ENCODE measurements at places on chromosomes 3 and 15.

GRCh38 chr3:144437989-144438388 is 466.4 kb downstream of the DIPK2A start:
- DNase-seq = no peak

DNA sequence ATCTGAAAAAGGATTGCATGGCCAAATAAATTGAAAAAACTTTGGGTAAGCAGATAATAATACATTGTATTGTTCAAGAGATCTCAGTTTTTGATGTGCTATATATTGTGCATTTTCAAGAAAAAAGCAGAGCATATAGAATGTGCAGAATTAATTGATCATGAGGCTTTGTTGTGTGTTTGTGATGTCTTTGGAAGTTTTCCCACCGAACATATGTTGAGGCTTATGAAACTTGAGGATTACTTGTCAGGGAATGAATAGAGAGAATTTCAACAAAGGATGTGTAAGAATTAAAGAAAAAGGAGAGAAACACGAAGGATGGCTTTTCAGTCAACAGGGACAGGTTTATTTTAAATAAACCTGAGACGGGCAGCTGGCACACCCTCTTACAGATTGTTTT is 232.5 kb upstream of the POU1F1 start:
- no peak for DNase-seq

- DNase-seq = no peak
These were observed 87.4 kb downstream of the TRIM42 start for GRCh38 chr3:140765246-140765645.

DNA sequence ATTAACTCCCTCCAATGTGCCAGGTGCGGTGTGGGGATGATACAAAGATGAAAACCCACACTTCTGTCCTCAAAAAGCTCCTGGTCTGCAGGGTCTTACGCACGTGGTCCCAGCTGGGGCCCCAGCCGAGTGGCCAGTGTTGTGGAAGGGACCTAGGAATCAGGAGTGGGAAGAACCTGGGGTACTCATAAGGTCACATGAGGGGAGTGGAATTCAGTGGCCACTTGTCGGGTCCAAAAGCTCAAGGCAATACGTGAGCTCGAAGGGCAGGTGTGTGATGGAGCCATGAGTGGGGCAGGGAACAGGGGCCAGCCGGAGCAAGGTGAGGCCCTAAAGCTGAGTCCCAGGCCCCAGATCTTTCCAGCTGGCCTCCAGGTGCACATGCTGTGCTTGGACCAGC is 260.0 kb upstream of the LYSMD4 start:
- no peak for DNase-seq

GRCh38 chr3:160134964-160135363 is 90.3 kb upstream of the C3orf80 start:
- DNase-seq = no peak

DNA sequence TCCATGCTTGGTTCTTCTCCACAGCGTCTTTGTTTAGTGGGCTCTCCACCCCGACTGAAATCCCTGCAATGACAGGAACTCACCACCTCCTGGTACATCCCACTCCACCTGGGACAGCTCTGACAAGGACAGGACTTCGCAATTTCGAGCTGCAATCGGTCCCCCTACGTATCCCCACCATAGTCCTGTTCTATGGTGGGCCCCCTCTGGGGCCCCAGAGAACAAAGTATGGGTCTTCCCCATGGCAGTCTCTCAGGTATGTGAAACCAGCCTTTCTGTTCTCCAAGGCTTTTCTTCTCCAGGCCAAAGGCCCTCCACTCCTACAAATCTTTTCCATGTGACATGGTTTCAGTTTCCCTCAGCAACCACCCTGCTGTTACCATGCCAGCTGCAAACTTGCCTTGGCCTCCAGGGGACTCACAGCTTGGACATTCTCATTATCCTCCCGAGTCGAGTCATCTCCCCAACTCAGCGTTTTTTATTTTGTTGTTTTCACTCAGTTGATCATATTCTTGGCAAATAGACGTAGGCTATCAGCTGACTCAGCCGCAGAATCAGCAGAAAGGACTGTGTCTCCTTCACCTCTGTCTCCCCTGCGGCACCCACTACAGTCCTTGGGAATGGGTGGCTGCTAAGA is 233.3 kb downstream of the OPA1 start:
- no peak for DNase-seq

GRCh38 chr15:55999658-56000057 is 6.2 kb upstream of the NEDD4 start:
- DNase-seq = no peak

DNA sequence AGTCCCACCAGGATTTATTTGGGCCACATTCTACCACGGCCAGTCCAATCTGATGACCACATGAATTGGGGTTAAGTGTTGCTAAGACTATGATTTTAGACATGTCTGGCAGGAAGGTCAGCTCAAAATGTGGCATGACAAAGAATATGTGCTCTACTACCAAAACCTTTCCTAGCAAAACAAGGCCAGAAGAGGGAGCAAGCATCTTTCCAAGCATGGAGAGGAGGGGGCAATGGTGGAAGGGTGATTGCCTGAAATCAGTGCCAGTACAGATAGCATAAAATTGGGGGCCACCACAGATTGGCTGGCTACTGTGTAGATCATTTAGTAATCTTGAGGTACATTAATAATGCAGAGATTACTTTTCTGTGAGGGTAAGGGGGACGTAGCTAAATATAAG is 43.2 kb downstream of the TMEM39A start:
- no peak for DNase-seq

DNA sequence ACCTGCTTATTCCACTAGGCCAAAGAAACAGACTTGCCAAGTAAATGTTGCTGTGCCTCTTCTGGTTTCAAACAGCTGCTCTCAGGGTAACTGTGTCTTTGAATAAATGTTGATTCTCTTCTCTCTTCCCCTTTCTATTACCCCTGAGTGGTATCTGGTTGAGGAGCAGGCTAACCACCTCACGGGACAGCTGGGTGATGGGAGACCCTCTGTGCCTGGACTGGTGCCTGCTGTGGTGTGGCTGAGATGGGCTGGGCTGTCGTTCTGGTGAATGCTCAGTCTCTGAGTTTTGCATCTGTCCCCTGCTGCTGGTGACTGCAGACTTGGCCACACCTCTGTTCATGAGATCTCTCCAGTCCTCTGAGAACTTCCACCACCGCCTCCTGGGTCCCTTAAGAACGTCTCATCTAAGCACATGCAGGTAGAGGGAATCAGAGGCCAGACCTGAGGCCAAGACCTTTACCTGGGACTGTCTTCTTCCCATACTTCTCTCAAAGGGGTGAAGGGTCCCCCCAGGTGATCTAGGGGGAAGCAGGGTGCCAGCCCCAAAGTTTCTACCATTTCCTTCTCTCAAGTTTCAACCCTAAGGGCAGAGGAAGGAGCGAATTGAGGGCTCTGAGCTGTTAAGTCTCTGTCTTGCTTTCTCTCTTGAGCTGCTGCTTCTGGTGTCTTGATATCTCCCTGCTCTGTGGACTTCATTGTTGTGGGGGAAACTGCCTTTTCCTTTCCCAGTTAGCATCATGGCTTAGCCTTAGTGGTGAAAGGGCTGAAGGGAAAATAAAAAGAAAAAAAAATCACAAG is 252.9 kb downstream of the EBLN2 start:
- no peak for DNase-seq

GRCh38 chr15:90790057-90790456 is 72.9 kb downstream of the BLM start:
- no peak for DNase-seq

DNA sequence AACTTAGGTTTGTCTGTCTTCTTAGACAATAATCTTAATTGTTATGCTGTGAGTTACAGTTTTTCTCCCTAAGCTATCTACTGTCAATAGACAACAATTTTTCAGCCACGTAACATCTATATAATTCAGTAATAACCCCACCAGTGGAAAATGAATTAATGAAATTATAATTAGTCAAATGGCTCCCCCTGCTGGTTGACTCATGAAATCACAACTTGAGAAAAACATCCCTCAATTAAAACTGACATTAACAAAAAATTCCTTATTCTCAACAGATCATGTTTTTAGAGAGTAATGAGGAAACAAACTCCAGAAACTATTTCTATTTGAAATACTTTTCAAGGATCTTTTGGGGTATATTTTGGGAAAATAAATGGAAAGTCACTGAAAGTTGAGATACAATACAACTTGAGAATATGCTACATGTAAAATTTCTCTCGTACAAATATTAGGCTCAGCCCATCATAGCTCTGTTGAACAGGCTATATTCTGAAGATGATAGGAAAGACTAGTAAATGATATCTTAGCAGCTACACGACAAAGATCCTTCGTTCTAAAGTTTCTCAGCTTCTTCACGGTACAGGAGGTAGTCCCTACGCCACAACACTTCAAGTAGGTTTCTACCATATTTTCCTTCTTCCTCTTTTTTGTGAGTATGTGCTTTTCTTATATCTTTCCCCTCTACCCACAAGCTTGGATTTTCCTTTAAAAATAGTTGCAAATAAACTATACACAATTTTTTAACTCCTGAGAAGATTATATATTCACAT is 20.7 kb downstream of the PPP1R2 start:
- peak; percentile 66 for DNase-seq

- no peak for DNase-seq
These were observed 32.1 kb downstream of the FOXP1 start for GRCh38 chr3:71551311-71551919.

DNA sequence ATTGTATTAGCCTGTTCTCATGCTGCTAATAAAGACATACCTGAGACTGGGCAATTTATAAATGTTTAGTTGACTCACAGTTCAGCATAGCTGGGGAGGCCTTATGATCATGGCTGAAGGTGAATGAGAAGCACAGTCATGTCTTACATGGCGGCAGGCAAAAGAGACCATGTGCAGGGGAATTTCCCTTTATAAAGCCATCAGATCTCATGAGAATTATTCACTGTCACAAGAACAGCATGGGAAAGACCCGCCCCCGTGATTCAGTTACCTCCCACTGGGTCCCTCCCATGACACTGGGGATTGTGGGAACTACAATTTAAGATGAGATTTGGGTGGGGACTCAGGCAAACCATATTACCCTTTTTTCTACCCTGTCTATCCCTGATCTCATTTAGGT is 51.5 kb upstream of the MYZAP start:
- DNase-seq = no peak

DNA sequence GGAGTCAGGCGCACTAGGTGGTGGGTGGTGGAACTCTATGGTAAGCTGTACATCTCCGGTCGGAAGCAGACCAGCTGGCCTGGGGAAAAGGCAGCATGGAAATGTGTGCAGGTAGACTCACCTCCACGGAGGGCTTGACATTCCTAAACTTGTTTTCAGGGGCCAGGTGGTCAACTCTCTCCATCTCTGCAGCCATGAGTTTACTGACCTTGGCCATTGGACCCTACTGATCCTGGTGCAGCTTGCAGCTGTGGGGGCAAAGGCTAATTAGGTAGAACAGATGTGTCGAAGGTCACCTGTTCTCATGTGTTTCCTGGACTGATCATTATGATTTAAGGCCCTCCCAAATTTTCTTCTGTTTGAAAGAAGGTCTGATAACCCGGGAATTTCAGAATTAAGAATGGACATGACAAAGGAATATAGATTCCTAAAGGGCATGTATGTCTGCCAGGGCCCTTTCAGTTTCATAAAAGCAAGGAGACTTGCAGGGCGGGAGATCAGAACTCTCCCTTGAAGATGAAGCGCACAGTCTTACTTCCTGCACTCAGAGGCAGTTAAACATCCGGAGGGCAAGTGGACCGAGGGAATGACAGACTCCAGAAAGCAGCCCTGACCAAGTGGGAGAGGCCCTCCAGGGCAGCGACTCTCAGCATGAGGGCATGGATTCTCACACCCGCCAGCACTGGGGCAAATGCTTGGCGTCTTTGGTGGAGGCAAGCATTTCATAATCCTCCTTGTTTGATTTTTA is 56.1 kb upstream of the CMTM7 start:
- DNase-seq = peak; percentile 10

- DNase-seq = no peak
These were observed 37.5 kb upstream of the SLITRK3 start for GRCh38 chr3:165233501-165234195.

DNA sequence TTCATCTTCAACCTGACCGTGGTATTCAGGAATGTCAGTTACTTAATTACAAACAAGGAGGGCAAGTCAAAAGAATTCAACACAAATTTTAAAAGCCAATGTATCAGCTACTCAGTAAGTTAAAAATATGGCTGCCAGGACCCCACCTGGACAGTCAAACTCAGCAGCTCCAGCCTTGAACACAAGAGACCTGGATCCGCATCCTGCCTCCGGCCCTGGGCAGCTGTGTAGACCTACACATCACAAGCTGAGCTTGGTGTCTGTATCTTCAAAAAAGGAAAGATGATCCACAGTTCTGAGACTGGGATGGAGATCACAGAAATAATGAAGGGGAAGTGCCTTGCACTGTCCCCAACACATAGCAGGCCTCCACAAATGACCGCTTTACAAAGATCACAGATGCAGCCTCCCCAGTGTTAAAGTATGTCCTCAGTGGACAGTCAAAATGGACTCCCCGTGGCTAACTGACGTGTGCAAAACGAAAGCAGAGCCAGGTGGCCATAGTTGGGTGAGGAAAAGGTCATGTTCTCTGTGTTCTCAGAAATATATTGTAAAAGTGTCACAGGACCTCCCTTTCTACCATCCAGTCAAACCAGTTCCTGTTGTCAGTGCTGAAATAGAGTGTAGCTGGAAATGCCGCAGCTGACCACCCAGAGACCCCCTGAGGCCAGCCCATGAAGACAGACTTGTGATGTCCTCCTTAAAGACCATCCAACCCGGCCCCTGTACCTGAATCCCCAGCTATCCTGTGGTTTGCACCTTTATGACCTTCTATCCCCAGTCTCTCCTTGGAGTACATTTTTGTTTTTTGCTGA is 168.5 kb upstream of the NSMCE3 start:
- no peak for DNase-seq

DNA sequence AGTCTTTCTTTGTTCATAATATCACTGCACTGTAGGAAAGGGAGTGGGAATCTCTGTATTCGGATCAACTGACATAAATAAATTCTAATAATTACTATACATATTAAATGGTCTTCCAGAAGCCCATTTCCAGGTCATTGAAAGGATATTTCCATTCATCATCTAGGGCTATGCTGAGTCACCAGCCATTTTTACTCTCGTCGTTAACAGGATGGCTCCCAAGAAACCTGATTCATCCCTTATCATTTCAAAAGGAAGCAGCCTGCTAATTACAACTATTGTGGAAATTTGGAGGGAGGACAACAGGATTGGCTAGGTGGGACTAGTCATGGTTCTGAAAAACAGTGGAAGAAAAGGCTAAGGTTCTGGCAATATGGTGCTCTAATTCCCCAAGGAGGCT is 13.6 kb downstream of the GMNC start:
- no peak for DNase-seq

GRCh38 chr3:62356356-62356755 is 17.0 kb downstream of the FEZF2 start:
- no peak for DNase-seq

GRCh38 chr15:65344914-65345275 is 32.9 kb downstream of the IGDCC3 start:
- no peak for DNase-seq

- no peak for DNase-seq
These were observed 1259.0 kb downstream of the ZPLD1 start for GRCh38 chr3:103693831-103694230.
